Caco-2 (cell line): ENCODE measurements at places on chromosomes 1 and 21. TPM values are rescaled to one million over a fixed set of nuclear protein-coding genes. Genes with fewer than 3 reads are reported as not detected.

The C1QC gene
- total RNA-seq, result not detected in 2 replicates

The OR2T11 gene
- not detected in 2 replicates for total RNA-seq

The KRTAP19-1 gene
- total RNA-seq, result not detected in 2 replicates

The NECTIN4 gene
- 0.20 and 0.74 TPM in 2 replicates for total RNA-seq
